ENCODE measurements at places on chromosomes 1 and 21.

DNA sequence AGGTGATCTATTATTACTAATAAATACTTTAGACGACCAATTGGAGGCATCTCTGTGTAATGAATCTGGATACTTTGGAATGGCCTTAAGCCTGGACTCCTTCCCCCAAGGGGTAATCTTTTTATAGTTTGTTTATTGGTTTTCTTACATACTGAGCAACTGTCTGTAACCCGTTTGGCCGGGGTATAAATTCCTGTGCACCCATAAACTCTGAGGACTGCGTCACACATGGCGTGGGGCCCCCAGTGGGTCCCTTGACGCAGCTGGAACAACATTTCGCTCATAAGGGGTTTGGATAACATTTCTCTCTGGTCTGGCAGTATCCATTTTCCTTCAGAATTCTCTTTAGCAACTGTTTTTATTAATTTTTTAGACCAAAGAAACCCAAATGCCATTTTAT is 26.5 kb downstream of the SCCPDH start:
- DNase-seq = no peak

DNA sequence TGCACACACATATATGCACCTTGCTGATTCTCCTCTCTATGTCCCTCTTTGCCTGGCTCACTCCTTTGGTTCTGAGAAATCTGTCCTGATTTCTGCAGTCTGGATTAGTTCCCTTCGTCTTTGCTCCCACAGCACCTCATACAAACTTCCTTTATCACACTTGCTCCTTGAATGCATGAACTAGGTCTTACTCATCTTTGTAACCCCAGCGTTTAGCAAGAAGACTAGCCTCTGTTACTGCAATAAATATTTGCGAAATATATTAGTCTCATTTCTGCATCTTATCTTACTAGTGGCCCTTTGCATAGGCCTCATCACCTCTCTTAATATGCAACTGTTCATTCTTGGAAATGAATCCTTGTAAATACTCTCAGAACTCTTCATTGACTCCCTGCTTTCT is 11.4 kb downstream of the SMYD2 start:
- no peak for DNase-seq

DNA sequence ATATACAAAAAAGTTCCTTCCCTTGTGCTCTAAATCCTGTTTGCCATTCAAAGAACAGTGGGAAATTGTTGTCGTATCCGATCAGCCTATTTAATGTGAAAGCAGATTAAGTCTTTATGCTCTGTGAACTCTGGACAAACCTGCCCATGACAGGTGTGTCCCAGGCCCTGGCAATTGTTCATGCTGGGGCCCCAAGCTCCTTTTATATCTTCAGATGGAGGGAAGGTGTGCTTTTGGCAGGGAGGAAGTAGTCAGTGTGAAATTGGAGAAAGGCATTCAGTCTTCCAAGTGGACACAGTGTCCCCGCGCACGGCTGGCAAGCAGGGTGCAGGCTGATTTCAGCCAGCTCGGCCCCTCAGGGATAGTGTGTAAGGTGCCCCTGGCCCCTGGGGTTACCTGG is 135.1 kb upstream of the F3 start:
- no peak for DNase-seq

- DNase-seq = peak; percentile 79
Measured at GRCh38 chr1:211258756-211259637, at the start of gene RCOR3. RCOR3 (plus strand) TSS chr1:211259366; CDS start chr1:211259561, 195 bp downstream.

- DNase-seq = no peak
Measured at GRCh38 chr1:239922778-239923522, 168.7 kb upstream of the FMN2 start.

DNA sequence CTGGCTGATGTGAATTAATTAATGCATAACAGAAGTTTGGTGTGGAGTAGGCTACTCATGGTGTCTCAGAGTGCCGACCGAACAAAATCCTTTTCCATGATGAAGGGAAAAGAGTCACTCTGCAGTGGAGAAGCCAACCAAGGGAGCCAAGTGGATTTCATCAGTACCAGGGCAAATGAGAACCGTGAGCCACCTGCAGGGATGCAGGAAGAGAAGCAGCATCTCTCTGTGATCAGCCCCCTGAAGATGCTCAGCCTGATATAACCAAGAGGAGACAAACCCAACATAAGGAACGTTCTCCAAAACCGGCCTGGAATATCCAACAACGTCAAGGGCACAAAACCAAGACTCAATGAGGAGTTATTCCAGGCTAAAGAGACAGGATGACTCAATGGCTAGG is 13.4 kb upstream of the LAPTM5 start:
- no peak for DNase-seq

DNA sequence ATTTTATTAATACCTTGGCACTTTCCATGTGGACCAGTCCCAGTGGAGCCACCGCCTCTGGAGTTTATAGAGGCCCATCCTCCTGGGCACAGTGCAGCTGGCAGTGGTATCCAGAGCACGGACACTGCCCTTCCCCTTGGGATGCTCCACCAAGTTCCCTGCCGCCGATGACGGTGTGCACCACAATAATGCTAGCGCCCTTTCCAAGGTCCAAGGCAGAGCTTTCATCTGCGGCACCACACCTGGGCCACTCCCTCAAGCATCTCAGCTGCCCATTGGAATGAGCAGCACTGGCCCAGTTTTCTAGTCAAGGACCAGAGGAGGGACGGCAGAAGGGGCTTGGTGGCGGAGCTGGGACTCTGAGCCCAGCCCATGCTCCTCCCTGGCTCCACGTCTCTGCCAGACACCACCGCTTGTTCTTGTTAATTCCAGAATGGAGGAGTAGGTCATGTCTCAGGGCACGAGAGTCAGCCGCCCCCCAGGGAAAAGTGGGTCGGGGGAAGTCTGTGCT is 24.5 kb downstream of the SIM2 start:
- no peak for DNase-seq

DNA sequence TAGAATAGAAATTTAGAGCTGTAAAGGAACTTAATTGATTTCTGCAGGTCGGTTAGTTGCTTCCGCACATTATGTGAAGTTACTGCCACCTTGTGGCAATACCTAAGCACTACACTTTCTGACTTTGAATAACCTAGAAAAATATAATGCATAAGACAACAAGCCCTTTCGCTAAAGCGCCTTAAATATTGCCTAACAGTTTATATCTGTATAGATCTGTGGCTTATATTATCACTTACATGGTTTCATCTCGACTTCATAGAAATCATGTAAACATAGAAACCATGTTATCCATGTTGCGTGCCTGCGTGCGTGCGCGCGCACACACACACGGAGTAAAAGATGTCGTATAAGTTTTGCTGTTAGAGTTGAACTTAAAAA is 10.9 kb upstream of the IFI16 start:
- DNase-seq = peak; percentile 25

GRCh38 chr1:221948459-221948858 is 206.6 kb upstream of the DUSP10 start:
- no peak for DNase-seq

GRCh38 chr1:34896612-34897011 is 32.8 kb downstream of the DLGAP3 start:
- DNase-seq = no peak
